T-helper 2 cell (primary cell): ENCODE measurements at places on chromosomes 5 and 9.

GRCh38 chr9:36878986-36879982, 154.8 kb downstream of the PAX5 start:
- DNase-seq: no peak

DNA sequence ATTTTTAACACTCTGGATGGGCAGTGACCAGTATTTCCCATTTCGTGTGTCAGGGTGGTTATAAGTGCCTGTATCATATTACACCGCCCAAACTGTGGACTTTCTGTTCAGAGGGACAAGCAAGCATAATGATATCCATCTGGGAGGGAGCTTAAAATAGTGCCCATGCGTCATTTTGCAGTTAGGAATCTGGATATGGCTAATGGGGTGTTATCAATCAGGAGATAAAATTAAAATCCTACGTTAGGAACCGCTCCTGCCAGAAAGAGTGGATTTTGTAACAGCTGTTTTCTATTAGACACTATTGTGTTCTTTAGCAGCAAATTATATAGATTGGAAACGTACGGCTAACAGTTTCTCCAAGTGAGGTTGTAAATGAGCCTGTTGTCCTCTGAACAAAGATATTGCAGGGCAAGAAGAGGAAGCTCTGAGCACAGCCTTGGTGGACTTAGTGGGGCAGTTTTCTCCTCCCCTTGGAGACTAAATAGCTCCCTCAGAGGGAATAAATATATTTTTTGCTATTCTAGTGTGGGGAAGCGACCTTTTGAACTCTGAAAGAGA, 160.4 kb downstream of the SPATA31D1 start:
- DNase-seq: no peak

DNA sequence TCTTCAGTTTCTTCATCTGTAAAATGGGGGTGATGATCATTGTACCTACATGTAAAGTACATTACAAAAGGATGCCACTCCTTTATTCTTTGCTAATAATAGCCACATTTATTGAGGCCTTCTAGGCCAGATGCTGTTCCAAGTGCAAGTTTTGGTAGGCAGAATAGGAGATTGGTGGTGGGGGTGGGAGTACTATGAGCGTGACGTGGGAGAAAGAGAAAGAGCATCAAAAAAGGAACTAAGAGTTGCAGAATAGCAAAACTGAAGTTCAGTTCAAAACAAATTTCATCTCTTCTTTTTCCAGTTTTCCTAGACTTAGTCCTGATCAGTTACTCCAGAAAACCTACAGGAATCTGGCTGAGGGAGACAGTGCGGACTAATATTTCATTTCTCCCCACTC, 174.1 kb downstream of the SNX18 start:
- DNase-seq: no peak

DNA sequence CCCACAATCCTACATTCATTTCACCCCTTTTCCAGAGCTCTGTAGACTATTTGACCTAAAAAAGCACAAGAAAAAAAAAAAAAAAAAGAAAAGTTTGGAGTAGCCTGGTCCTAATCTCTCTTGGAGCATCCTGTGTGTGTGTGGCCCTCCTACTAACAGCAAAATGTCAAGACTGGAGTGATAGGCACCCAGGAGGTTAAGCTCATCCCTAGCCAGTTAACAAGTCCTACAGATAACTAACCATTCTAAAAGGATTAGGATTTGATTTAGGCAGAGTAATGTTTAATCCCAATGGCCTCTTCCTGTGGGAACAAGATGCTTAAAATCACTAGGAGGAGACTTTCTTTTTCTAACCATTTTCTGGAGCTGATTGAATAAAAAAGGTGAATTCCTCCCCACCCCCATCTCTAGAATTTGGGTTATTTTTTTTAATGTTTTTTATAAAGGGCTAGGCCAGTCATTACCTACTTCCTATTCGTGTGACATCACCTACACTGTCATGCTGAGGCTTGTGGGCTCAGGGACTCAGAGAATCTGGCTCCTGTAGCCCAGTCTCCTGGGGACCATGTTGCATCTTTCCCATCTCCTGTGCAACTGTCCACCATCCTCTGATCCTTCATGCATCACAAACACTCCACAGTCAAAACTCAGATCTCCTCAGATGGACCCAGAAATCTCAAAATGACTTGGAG, 43.2 kb upstream of the NR3C1 start:
- DNase-seq: no peak
